ENCODE measurements at places on chromosomes 3 and 15.

- no peak for DNase-seq
These were observed 14.7 kb upstream of the SYNM start for GRCh38 chr15:99090011-99090699.

DNA sequence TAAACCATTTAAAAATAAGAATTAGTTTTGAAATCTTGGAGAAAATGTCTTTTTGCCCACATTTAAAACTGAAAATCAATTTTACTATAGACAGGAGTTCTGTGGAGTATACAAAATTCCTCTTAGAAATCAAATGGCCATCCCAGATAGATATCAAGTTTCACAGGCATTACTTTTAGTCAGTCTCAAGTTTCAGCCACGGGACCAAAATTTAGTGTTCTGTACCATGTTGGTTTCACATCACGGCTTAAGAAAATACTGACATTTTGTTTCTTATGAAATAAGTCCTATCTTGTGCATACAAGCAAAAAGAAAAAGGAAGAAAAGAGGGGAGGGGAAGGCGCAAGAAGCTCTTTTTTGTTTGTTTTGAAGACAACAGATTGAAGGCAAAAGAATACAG lies 45.7 kb downstream of the EIF2AK4 start:
- DNase-seq: no peak

DNA sequence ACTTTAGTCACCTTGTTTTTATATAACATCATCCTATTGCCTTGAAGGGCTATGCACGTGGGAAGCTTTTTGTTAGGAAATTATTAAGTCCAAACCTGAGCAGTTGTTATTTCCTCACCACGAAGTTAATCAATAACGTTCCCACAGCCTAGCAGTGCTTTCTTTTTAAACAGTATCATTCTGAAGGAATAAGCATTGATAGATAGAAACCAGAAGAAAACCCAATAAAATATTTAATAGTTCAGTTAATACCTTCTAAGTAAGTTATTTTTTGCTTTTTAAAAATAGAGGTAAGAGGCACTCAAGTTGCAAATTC lies 149.3 kb downstream of the KCNMB2 start:
- no peak for DNase-seq

GRCh38 chr3:158701420-158702065 lies 29.1 kb upstream of the LXN start:
- DNase-seq: no peak

- no peak for DNase-seq
These were observed 4.5 kb downstream of the RAF1 start for GRCh38 chr3:12659316-12660015.

GRCh38 chr15:65942436-65942835 lies 73.1 kb downstream of the RAB11A start:
- no peak for DNase-seq

GRCh38 chr3:57559526-57559925 lies 3.5 kb downstream of the PDE12 start:
- no peak for DNase-seq

DNA sequence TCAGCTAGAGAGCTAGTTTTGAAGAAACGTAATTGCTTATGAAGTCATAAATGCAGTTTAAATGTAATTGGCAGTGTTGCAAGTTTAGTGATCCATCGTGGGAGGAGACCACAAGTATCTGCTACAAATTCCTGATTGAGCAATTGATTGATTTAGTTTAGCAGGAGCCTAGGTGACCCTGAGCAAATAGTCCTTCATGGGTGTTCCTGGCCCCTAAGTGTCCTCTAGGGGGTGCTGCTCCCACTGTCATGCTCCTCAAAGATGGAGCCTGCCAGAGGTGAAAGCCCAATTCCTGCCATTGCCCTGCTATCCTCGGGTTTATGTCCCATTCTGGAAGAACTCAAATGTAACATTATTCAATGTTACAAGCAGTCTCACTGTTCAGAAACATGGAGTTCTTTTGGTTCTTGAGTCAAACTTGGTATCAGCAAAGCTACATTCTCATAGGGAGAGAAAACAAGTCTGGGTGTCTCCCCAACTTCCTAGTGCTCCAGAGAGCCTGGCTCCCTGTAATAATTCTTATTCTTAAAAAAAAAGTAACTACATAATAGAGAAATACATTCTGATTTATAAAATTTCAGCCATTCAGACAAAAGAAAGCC lies 29.8 kb upstream of the SENP5 start:
- DNase-seq: peak; percentile 50

GRCh38 chr3:56536735-56537134 lies 20.2 kb upstream of the CCDC66 start:
- no peak for DNase-seq

- DNase-seq: no peak
These were observed 61.8 kb upstream of the ATP13A3 start for GRCh38 chr3:194548346-194549321.

DNA sequence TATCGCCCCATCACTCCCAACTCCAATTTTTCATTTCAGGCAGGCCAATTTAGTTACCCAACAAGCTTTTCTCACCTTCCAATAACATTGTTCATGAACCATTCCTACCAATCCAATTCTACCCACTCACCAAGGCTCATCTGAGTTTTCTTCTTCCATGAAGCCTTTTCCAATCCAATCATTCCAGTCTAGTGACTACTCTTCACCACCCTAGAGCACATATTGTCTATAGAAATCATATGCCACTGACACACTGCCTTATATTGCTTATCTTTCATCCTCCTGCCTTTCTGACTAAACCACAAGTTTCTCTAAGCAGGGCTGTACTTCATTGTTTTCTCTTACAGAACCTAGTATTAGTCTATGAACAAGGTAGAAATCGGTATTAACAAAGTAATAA lies 11.4 kb downstream of the CCDC14 start:
- DNase-seq: no peak

GRCh38 chr3:99678896-99679295 lies 40.5 kb downstream of the COL8A1 start:
- no peak for DNase-seq

DNA sequence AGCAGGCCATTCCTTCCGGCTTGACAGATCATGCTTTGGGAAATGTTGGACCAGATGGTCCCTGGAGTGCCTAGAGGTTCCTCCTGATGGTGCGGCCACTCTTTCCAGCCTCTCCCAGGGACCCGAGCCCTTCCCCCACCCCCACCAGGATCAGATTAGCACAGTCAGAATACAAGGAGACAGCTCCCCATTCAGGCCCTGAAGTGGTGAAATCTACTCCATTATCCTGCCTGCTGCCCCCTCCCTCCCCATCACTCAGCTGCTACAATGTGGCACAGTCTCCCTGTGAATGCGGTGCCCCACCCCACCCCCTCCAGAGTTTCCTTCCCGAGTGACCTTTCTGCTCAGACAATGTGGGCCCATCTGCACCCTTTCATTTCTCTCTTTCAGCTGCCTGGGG lies 29.4 kb downstream of the RNU5B-1 start:
- DNase-seq: no peak

GRCh38 chr3:72538070-72538745 lies 310.0 kb downstream of the SHQ1 start:
- DNase-seq: no peak

- DNase-seq: no peak
These were observed 70.7 kb downstream of the RIOX2 start for GRCh38 chr3:97901313-97902248.

DNA sequence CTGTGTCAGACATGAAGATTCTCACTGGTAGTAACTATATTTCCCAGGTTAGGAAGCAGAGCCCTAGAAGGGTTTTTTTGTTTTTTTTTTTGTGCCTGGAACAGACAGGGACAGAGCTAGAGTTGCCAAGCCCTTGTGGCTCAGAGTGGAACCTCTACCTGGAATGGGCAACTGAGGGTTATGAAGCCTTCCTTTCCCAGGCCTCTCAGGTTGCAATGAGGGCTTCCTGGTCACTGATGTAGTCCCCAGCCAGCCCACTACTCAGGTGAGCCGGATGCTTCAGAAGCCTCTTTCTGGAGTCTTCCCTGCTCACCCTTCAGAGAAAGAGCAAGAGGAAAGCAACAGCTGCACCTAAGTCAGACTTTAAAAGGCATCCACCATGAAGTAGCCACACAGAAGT lies 48.8 kb upstream of the MANF start:
- no peak for DNase-seq

DNA sequence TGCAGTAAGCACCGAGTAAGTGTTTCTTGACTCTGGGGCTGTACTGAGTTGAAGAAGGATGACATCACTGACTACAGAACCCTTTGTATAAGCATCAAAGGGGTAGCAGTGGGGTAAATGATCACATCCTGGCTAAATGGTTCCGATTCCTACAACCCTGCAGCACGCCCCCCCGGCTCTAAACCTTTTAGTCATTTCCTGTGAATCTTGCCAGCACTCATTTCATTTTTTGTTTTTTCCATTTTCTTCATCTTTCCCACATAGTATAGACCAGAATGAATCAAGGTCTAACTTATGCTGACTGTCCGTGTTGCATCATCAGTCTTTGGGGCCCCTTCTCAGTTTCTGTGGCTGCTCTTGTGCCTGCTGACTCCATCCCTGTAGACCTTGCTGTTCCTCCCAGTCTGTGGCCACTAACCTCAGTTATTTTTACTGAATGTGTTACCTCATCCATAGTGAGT lies 383.1 kb upstream of the TPRG1 start:
- DNase-seq: peak; percentile 62

- DNase-seq: no peak
These were observed 41.2 kb upstream of the PIAS1 start for GRCh38 chr15:68012911-68013310.

DNA sequence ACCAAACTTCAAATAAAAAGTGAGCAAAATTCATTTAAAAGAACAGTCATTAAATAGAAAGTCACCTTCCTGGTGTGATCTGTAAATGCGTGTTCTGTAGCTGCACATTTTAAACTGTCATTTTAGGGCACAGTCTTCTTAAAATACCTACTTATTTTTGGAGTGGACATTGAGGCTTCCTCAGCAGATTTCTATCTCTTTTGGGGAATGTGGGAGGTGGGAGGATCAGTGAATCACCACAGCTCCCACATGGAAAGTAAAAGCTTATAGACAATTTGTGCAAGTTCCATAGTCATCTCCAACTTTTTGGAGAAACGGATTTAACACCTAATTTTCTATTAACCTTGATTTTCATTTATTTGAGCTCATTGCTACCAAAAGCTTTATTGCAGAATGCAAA lies 21.0 kb upstream of the MOBP start:
- DNase-seq: no peak

DNA sequence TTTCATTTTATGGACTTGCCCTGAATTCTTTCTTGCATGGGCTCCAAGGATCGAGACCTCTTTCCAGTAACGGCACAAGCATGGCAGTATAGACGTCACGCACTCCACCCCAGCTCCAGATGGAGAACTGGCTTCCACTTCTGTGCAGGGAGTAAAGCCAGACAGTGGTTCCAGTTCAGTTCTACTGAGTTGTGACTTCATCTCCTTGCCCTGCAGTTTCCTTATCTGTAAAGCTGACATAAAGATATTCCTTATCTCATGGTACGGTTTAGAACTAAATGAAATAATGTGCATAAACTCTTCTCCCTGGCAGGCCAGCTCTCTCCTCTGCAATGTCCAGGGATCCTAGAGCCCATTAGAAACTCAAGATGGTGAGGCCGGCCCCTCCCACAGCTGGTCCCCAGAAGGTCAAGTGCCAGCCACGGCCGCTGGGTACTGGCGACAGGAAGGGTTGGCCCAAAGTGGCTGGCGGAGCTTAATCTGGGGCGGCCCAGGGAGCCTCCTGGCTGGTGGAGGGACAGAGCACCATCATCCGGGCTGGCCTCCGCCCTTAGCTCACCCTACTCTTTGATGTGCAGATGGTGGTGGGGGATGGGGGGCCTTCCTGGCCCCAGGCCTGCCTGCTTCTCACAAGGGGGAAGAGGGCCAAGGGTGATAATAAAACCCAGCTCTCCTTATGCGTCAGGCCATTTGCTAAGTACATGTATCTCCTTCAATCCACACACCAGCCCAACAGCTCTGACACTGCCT lies 7.2 kb downstream of the MESP2 start:
- no peak for DNase-seq

- no peak for DNase-seq
These were observed 42.1 kb downstream of the CORO2B start for GRCh38 chr15:68620721-68621527.

- DNase-seq: no peak
These were observed 109.7 kb downstream of the LRRC49 start for GRCh38 chr15:71002316-71002715.

GRCh38 chr3:37554364-37554763 lies 307.3 kb upstream of the CTDSPL start:
- no peak for DNase-seq

DNA sequence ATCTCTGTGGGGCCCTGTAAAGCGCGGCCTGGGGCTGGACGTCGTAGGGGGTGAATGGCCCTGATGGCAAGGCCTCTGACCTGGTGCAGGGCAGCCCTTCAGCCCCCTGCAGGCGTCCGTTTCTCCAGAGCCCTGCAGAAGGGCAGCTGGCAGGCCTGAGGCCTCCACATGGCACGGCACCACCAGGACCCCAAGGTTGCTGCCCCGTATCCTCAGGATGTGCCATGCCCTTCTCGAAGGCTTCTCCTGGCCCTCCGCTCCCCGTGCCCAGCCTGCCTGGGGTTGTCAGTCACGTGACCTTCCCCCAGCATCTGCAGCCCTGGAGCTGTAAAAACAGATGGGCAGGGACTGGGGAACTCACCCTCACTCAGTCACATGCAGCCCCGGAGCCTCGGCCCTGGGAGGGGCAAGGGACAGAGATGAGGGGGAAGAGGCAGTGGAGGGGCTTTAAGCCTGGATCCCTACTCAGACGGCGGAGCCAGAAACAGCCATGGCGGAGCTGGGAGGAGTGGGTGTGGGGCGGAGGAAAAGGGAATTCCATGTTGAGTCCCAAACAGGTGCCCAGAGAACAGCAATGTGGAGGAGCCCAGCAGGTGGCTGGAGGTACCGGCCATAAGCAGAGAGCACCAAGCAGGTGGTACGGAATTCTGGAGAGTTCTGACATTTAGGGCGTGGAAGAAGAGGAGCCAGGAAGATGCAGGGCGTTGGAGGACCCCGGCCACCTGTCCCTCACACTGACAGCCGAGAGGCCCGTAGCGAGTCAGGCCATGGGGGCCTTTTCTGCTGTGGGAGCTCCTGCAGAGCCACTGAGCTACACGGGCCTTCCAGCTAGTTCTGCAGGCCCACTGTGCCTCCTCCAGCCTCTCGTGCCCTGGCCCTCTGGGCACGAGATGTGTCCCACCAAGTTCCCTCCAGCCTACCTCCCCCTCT lies 193.1 kb downstream of the XXYLT1 start:
- no peak for DNase-seq

- DNase-seq: no peak
These were observed 138.9 kb downstream of the GREM1 start for GRCh38 chr15:32856753-32857152.

GRCh38 chr15:58243070-58243469 lies 104.9 kb downstream of the AQP9 start:
- no peak for DNase-seq

DNA sequence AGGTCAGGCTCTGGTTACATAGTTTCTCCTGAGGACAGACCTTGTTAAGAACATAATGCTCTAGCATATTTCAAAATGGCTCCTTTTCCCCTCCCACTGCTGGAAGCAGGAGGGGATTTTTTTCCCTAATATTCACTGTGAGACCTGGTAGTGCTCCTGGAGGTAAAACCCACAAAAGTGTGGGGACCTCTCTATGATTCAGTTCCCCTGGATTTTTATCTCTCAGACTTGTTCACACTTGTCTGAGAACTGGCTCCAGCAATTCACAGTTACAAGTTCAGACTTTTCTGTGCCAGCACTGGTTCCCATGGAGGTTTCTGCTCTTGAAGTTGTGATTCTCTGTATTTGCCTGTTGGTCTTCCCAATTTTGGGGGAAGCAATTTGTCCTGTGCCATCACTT lies 36.3 kb upstream of the PCOLCE2 start:
- no peak for DNase-seq

All from stimulated activated CD4-positive, alpha-beta T cell treated with anti-CD3 and anti-CD28 coated beads, TNF-alpha, amount 100 ng/mL, for 4 hours (primary cell).